Airway epithelial cell (primary cell): ENCODE measurements at places on chromosomes 7 and 10. TPM values are rescaled to one million over a fixed set of nuclear protein-coding genes. Genes with fewer than 3 reads are reported as not detected.

The DUSP5 gene
- total RNA-seq = 26.7 and 31.2 TPM in 2 replicates

The AGBL3 gene
- total RNA-seq = 0.56 and 3.0 TPM in 2 replicates

The PILRA gene
- total RNA-seq = not detected in 2 replicates

The RSPH10B gene
- total RNA-seq = not detected in 2 replicates

The KLF14 gene
- total RNA-seq = not detected in 2 replicates

The PRSS37 gene
- not detected in 2 replicates for total RNA-seq

The OR2A5 gene
- total RNA-seq = not detected in 2 replicates

The TMEM213 gene
- total RNA-seq = not detected in 2 replicates

The LYZL2 gene
- not detected in 2 replicates for total RNA-seq

The ARHGEF35 gene
- total RNA-seq = 4.0 and 7.8 TPM in 2 replicates

The RNLS gene
- total RNA-seq = 7.3 and 9.0 TPM in 2 replicates
